ENCODE measurements at places on chromosomes 6 and 20.

DNA sequence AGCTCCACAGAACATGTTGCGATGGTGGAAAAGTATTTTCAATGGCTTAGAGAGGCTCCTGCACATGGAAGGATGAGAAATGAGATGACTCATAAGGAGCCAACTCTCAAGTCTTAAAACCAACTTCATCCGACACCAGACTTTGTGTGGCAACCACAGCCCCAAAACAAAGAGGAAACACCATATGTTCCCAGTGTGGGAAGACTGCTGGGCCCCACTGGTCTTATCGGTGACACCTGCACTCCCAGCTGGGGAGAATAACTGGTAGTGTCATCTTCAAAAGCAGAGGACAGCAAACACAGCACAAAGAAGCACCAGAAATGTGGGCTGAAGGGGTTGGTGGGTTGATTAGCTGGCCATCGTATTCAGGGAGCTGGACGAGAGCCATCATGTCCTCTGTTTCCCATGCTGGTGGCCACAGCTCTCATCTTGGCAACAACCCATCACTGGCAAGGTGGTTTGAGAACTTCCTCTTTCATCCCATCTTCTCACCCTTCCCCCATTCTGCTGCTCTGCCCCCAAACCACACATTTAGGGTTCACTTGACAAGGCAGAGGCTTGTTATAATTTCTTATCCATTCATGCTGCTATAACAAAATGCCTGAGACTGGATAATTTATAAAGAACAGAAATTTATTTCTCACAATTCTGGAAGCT is 46.0 kb upstream of the TASP1 start:
- DNase-seq = no peak

- DNase-seq = no peak
Observed at GRCh38 chr6:28000351-28001045, 43.5 kb downstream of the OR2B6 start.

DNA sequence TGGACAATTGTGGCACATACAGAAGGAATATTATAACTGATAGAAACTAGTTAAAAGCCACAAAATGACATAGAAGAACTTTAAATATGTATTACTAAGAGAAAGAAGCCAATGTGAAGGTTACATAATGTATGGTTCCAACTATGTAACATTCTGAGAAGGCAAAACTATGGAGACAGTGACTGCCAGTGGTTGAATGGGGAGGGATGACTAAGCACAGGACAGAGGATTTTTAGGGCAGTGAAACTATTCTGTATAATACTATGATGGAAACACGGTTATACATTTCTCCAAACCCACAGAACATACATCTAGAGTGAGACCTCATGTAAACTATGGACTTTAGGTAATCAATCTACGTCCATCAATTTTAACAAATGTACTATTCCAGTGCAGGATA is 22.4 kb downstream of the SYNCRIP start:
- no peak for DNase-seq

GRCh38 chr20:47361057-47361915 is 4.8 kb upstream of the ZMYND8 start:
- no peak for DNase-seq

- DNase-seq = no peak
Observed at GRCh38 chr20:62159839-62160238, 16.3 kb downstream of the SS18L1 start.

- DNase-seq = no peak
Observed at GRCh38 chr6:35426074-35426473, 26.1 kb upstream of the FANCE start.

GRCh38 chr6:52572536-52572935 is 4.3 kb downstream of the TRAM2 start:
- DNase-seq = no peak
